H9 (cell line): ENCODE measurements at places on chromosomes 13 and 19.
A peak's percentile ranks its signal among the peaks of the same experiment; 100 is the strongest.

- DNase-seq = peak; percentile 79
These were observed 8.2 kb upstream of the ZNF527 start for GRCh38 chr19:37362733-37363132.

GRCh38 chr13:98415326-98416070 lies 161.4 kb downstream of the STK24 start:
- no peak for DNase-seq

DNA sequence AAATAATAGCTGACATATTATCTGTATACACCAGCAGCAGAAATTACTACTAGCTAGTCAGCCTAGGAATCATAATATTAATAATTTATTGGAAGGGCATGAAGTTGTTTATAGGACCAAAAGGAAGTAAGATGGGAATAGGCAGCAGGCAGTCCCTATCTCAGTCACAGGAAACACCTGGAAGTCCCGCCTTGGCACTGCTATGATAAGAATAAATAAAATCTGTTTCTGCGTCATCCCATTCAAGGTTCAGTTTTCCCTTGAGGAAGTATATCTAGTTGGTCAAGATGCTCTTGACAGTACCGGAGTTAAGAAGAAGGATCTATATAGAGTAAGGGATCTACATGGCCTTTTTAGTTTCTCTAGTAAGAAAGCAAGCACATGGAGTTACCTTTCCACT lies 830.8 kb downstream of the DIAPH3 start:
- no peak for DNase-seq

DNA sequence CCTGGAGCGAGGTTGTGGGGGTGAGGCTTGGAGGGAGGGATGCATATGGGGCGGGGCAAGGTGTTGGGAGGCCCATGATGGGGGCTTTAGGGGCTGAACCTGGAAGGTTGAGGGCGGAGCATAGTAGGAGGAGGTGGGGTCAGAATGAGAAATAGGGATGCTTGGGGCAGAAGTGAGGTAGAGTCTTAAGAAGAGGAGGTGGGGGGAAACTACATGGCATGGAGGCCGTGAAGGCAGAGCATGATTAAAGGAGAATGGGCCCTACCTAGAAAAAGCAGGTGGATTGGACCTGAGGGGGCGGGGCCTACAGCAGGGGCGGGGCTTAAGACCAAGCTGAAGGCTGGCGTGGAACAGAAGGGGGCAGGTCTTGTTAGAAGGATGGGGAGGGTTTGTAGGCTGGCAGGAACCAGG lies 799 bp downstream of the NR1H2 start:
- DNase-seq = no peak

DNA sequence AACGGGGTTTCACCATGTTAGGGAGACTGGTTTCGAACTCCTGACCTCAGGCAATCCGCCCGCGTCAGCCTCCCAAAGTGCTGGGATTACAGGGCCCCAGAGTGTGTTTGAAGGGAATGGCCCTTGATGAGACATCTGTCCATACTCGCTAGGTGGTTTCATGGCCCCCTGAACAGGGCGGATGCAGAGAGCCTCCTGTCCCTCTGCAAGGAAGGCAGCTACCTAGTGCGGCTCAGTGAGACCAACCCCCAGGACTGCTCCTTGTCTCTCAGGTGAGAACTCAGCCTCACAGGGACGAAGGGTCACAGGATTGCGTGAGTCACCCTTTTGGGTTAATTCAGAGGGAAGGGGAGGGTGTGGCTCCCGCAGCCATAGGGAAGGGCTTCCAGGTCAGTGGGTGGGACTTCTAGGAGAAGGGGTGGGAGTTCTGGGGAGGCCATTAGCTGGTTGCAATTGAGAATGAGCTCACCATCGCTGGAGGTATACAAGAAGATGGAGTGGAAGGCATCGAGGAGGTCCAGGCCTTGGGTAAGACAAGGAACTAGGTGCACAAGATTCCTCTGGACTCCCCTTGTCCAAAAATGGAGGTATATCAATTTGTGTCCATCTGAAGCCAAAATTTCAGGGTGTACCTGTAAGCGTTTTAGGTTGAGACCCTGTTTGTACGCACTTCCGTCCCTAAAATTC lies 9.2 kb downstream of the SHD start:
- DNase-seq = peak; percentile 78

DNA sequence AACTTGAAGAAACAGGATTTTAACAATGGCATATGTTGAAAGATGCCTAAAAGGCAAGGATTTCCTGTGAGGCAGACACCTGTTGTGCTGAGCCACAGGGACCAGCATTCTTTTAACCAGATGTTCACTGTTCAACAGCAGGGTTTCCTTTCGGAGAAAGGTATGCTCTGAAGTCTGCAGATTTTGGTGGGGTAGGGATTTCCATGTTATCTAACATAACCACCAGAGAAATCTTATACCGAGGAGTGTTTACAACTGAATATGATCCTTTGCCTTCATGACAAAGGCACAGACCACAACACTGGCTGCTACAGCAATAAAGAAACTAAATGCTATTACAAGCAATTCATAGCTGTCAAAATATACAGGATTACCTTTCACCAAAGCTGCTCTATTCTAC lies 48.1 kb downstream of the MPHOSPH8 start:
- DNase-seq = no peak

- DNase-seq = no peak
These were observed 157.0 kb downstream of the KLF5 start for GRCh38 chr13:73215823-73216222.

GRCh38 chr13:113411216-113412023 lies 41.9 kb downstream of the ADPRHL1 start:
- no peak for DNase-seq
